ENCODE measurements at places on chromosomes 7 and 10. TPM values are rescaled to one million over a fixed set of nuclear protein-coding genes. Genes with fewer than 3 reads are reported as not detected.
A peak's percentile ranks its signal among the peaks of the same experiment; 100 is the strongest.

DNA sequence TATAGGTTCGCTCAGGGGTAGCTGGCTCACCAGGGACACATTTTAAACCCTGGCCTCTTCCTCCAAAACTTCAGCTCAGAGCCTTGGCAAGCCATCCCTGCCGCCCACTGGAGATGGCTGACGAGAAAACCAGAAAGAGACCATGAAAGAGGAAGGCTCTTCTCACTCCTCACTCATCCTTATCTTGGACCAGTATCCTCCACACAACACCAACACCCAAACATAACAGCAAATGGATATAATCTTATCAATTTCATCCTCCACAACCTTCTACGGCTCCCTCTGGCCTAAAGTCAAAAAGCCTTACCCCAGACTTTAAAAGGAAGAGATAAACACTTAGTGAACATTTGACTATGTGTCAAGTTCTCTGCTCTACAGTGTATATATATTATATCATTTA lies 26.9 kb downstream of the DLG5 start:
- H3K4me1 ChIP-seq = peaks cover 32% of the 10 kb centered on the region
- H3K27ac ChIP-seq = no peak overlapping the region
- DNase-seq = no peak
- no peak overlapping the region for H3K4me3 ChIP-seq
- H3K27me3 ChIP-seq = no peaks in the 10 kb centered on the region

GRCh38 chr10:132443605-132443982 lies 46.6 kb downstream of the PWWP2B start:
- H3K27me3 ChIP-seq = no peaks in the 10 kb centered on the region
- H3K4me3 ChIP-seq = no peak overlapping the region
- no peak for DNase-seq
- H3K4me1 ChIP-seq = peaks cover 22% of the 10 kb centered on the region
- no peak overlapping the region for H3K27ac ChIP-seq
- no peaks in the 10 kb centered on the region for H3K36me3 ChIP-seq

GRCh38 chr7:150800581-150801241 lies at the start of gene TMEM176A:
TMEM176A (plus strand) TSS chr7:150800769; CDS start chr7:150801551, 782 bp downstream.
- peak within 1 kb of the TSS; percentile 84 for H3K4me3 ChIP-seq
- no peak within 1 kb of the TSS for H3K27ac ChIP-seq
- DNase-seq = no peak
- H3K27me3 ChIP-seq = no peaks in the 10 kb centered on the region
- H3K4me1 ChIP-seq = peaks cover 9% of the 10 kb centered on the region

- no peaks in the 10 kb centered on the region for H3K27me3 ChIP-seq
- DNase-seq = no peak
- no peaks in the 10 kb centered on the region for H3K36me3 ChIP-seq
- no peak overlapping the region for H3K27ac ChIP-seq
- peaks cover 5% of the 10 kb centered on the region for H3K4me1 ChIP-seq
Observed at GRCh38 chr10:32211046-32211363, 136.0 kb downstream of the EPC1 start.

DNA sequence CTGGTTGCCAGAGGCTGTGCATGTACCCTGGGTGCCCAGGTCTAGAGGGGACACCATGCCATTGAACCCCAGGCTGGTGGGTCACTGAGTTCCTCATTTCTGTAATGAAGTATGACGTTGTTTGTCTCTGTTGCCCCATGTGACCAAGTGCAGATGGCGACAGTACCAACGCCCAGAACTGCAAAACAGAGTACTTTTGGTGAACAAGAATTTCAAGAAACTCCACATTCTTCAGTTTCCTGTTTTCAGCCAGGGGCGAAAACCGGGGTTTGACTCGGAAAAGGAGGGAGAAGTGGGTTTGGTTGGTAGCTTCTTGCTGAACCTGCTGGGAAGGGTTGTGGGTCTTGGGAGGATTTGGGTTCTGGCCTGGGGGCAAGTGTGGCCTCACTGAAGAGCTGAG lies 18.2 kb downstream of the CYP17A1 start:
- no peaks in the 10 kb centered on the region for H3K27me3 ChIP-seq
- no peak overlapping the region for H3K4me3 ChIP-seq
- H3K36me3 ChIP-seq = peaks cover 1% of the 10 kb centered on the region

DNA sequence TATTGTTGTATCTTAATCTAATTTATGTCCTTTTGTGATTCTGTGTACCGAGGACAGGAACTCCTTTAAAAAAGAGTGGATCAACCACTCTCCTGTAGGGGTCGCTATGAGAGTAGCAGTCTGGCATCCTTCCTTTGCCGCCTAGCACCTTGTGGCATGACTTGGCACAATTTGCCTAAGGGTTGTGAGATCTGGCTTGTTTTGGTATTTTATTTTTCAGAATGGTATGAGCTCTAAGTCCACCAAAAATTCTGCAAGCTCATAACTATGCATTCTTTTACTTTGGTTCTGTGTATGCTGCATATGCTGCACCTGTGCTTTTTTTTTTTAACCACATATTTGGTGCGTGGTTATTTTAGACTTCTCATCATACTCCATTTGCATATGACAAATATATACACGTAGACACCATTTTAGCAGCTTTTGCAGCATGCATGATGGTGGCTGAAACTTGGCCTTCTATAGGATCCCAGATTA lies 112.8 kb downstream of the CDK14 start:
- DNase-seq = peak; percentile 43
- H3K4me1 ChIP-seq = peaks cover 25% of the 10 kb centered on the region
- H3K4me3 ChIP-seq = no peak overlapping the region
- H3K27me3 ChIP-seq = no peaks in the 10 kb centered on the region
- no peaks in the 10 kb centered on the region for H3K36me3 ChIP-seq
- no peak overlapping the region for H3K27ac ChIP-seq

DNA sequence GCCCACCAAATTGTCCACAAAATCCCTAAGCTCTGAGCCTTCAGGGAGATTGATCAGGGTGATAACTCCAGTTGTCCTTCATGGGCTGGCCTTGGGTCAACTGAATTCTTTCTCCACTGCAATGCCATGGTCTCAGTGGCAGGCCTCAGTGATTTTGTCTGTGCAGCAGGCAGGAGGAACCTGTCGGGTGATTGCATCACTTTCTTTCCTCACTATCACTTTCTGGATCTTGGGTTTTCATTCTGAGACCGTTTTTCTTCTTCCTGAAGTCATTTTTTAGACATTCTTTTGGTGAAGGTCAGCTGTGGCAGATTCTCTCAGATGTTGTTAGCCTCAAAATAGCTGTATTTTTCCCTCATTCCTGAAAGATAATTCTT lies 28.8 kb upstream of the LCOR start:
- no peaks in the 10 kb centered on the region for H3K36me3 ChIP-seq
- peaks cover 28% of the 10 kb centered on the region for H3K4me1 ChIP-seq
- no peak for DNase-seq
- no peak overlapping the region for H3K27ac ChIP-seq

DNA sequence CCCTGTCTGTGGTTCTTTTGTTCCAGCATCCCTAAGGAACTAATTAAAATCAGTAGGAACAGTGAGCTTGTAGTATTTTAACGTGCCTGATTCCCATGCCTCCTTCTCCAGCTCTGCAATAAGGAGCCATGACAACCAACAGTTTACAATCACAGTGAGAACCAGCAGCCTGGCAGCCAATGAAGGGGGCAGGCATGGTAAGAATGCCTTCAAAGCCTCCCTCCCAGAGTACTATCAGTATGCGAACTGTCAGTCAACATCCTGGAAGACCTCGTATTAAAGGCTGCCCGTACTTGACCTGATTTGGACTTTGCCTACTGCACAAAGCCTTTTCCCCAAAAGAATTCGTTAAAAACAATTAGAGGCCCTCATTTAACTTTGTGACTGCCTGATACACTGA lies 7.7 kb downstream of the ZPBP start:
- H3K27me3 ChIP-seq = no peaks in the 10 kb centered on the region
- no peak overlapping the region for H3K27ac ChIP-seq
- DNase-seq = no peak
- H3K4me1 ChIP-seq = no peaks in the 10 kb centered on the region

- DNase-seq = peak; percentile 62
- H3K4me1 ChIP-seq = peaks cover 74% of the 10 kb centered on the region
- H3K27me3 ChIP-seq = no peaks in the 10 kb centered on the region
- H3K27ac ChIP-seq = peak overlapping the region; percentile 71
- H3K36me3 ChIP-seq = no peaks in the 10 kb centered on the region
- H3K4me3 ChIP-seq = no peak overlapping the region
Observed at GRCh38 chr10:34732926-34733325, 82.2 kb downstream of the PARD3 start.

- no peaks in the 10 kb centered on the region for H3K27me3 ChIP-seq
- no peak overlapping the region for H3K27ac ChIP-seq
- H3K4me1 ChIP-seq = no peaks in the 10 kb centered on the region
- no peak for DNase-seq
- H3K4me3 ChIP-seq = no peak overlapping the region
- no peaks in the 10 kb centered on the region for H3K36me3 ChIP-seq
Observed at GRCh38 chr10:92530421-92530820, 43.5 kb downstream of the IDE start.

DNA sequence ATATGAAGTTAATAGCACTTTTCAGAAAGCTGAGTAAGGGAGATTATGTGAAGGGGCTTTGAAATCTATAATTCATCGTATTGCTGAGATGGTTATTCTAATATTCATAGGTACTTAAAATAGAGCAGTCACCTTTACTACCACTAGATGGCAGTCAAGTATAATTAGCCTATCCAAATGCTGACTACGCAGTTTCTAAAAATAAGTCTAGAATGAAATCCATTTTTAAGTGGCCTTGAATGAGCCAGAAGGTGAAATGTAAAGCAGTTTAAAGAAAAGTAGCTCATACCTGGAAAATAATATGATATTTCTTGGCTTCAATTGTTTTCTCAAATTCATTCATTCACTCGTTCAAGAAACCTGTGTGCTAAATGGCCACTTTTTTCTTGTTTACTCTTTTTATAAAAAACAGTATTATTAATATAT lies 1277.1 kb downstream of the GATA3 start:
- H3K27me3 ChIP-seq = no peaks in the 10 kb centered on the region
- no peaks in the 10 kb centered on the region for H3K4me1 ChIP-seq
- H3K4me3 ChIP-seq = no peak overlapping the region
- H3K27ac ChIP-seq = no peak overlapping the region
- no peaks in the 10 kb centered on the region for H3K36me3 ChIP-seq

The RPEL1 gene
- total RNA-seq = not detected

The SEM1 gene
- 116 TPM for total RNA-seq

The ADAM8 gene
- total RNA-seq = 16.8 TPM

The SLC29A4 gene
- 34.6 TPM for total RNA-seq

All from Caco-2 (cell line).